ENCODE measurements at places on chromosomes 2 and 18. TPM values are rescaled to one million over a fixed set of nuclear protein-coding genes. Genes with fewer than 3 reads are reported as not detected.

Gene KCNF1
- total RNA-seq: not detected

- no peak overlapping the region for H3K27ac ChIP-seq
- DNase-seq: no peak
- no peaks in the 10 kb centered on the region for H3K27me3 ChIP-seq
Measured at GRCh38 chr2:241940329-241940728, 70.8 kb downstream of the RTP5 start.

Gene GALR1
- total RNA-seq: not detected

DNA sequence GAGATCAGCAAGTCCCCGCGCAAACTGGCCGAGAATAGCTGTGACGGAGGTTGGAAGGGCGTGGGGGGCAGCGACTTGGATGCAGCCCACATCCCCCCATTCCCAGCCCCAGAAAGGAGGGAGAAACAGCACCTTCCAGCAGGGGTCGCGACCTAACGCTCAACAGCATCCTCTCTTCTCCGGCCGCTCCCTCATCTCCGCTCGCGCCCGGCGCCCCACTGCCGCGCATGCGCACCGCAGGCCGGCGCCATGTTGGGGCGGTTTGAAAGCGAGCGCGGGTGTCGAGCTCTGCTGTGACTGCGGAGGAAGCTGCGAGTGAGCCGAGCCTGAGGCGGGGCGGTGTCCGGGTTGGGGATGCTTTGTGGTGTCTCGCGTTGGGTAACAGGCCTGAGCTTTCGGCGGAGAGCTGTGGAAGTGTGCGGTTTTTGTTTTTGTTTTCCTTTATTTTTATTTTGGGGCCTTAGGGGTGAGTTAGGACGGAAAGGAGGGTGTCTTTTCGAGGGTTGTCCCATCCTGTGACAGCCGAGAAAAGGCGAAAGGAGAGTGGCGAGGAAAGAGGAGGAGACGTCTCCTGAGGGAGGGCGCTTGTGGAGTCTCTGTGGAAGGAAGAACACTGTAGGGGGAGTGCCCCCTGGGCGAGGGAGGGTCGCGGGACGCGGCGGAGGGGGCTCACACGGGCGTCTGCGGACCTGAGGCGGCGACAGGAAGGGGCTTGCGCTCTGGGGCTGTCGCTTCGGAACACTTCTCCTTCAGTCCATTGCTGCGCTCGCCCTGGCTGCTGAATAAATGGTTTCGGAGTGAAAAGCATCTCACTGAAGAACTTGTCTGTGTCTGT is at the start of the genes C18orf54 and STARD6:
TSS of gene C18orf54 (plus strand) at position 247 of the 835 bp plus-strand sequence. CDS start 2,667 bp downstream, outside the sequence.
TSS of gene STARD6 (minus strand) at position 199 of the 835 bp plus-strand sequence. CDS start 3,285 bp downstream, outside the sequence.
- no peak within 1 kb of the TSS for H3K27ac ChIP-seq
- no peaks in the 10 kb centered on the region for H3K4me1 ChIP-seq
- no peaks in the 10 kb centered on the region for H3K36me3 ChIP-seq
- H3K4me3 ChIP-seq: peak within 1 kb of the TSS; percentile 66
- no peaks in the 10 kb centered on the region for H3K27me3 ChIP-seq

- no peak overlapping the region for H3K4me3 ChIP-seq
- H3K27ac ChIP-seq: no peak overlapping the region
- peak; percentile 73 for DNase-seq
- no peaks in the 10 kb centered on the region for H3K27me3 ChIP-seq
Measured at GRCh38 chr2:68653538-68653982, 10.2 kb downstream of the PROKR1 start.

DNA sequence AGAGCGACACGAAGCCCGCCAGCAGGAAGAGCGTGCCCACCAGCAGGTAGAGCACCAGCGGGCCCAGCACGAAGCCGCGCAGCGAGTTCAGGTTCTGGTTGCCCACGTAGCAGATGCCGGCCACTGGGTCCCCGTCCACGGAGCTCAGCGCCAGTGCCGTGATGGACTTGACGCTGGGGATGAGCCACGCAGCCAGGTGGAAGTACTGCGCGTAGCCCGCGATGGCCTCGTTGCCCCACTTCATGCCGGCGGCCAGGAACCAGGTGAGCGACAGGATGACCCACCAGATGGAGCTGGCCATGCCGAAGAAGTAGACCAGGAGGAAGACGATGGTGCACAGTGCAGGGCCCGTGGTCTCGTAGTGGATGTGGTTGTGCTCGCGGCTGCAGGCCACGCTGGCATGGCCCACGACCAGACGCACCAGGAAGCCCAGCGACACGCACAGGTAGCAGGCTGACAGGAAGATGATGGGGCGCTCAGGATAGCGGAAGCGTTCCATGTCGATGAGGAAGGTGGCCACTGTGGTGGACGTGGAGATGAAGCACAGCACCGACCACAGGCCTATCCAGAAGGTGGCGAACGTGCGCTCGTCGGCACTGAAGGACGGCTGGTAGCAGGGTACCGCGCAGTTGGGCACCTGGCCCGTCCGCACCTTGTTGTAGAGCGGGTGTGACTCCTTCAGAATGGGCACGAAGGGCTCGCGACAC is 2.1 kb downstream of the FZD5 start:
- H3K27ac ChIP-seq: no peak overlapping the region
- H3K36me3 ChIP-seq: no peaks in the 10 kb centered on the region
- H3K4me1 ChIP-seq: no peaks in the 10 kb centered on the region
- H3K27me3 ChIP-seq: no peaks in the 10 kb centered on the region
- no peak overlapping the region for H3K4me3 ChIP-seq
- DNase-seq: peak; percentile 81
